Caco-2 (cell line): ENCODE measurements at places on chromosomes 3 and 15. TPM values are rescaled to one million over a fixed set of nuclear protein-coding genes. Genes with fewer than 3 reads are reported as not detected.

Gene SRGAP3
- 1.3 and 1.6 TPM in 2 replicates for total RNA-seq

Gene CSK
- total RNA-seq: 62.7 and 62.8 TPM in 2 replicates

Gene SEMA3F
- 11.3 and 16.5 TPM in 2 replicates for total RNA-seq

Gene SPINT1
- 290 and 305 TPM in 2 replicates for total RNA-seq

GRCh38 chr15:48001393-48002039 is 119.3 kb upstream of the SLC24A5 start:
- no peak overlapping the region for H3K27ac ChIP-seq
- no peaks in the 10 kb centered on the region for H3K36me3 ChIP-seq
- DNase-seq: no peak
- no peak overlapping the region for H3K4me3 ChIP-seq

DNA sequence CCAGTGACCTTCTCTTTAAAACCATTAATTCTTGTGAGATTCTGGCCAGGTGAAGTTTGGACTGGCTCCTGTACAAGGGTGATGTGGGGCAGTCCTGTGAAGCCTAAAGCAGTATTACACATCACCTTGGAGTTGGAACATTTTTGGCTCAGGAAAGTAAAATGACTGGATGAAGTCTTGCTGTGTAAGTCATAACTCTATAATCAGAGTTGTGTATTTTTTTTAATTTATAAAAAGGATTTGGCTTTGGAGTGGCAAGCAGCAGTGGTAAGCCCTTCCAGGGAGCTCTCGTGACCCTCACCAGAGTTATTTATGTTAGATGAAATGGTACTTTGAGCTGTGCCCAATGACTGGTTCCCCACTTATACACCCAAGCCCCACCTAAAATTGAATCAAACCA is 331.2 kb upstream of the DCBLD2 start:
- no peaks in the 10 kb centered on the region for H3K4me1 ChIP-seq
- no peak overlapping the region for H3K27ac ChIP-seq
- H3K4me3 ChIP-seq: no peak overlapping the region
- no peaks in the 10 kb centered on the region for H3K27me3 ChIP-seq
- no peaks in the 10 kb centered on the region for H3K36me3 ChIP-seq
- DNase-seq: no peak

- H3K27me3 ChIP-seq: no peaks in the 10 kb centered on the region
- peaks cover 2% of the 10 kb centered on the region for H3K36me3 ChIP-seq
- no peak for DNase-seq
- no peaks in the 10 kb centered on the region for H3K4me1 ChIP-seq
- no peak overlapping the region for H3K27ac ChIP-seq
- H3K4me3 ChIP-seq: no peak overlapping the region
Observed at GRCh38 chr3:128064962-128065361, 12.7 kb downstream of the SEC61A1 start.

- H3K27me3 ChIP-seq: no peaks in the 10 kb centered on the region
- no peak overlapping the region for H3K27ac ChIP-seq
- H3K4me3 ChIP-seq: no peak overlapping the region
- H3K36me3 ChIP-seq: no peaks in the 10 kb centered on the region
- no peaks in the 10 kb centered on the region for H3K4me1 ChIP-seq
- DNase-seq: peak; percentile 13
Observed at GRCh38 chr3:49244581-49245205, 32.3 kb downstream of the C3orf62 start.

DNA sequence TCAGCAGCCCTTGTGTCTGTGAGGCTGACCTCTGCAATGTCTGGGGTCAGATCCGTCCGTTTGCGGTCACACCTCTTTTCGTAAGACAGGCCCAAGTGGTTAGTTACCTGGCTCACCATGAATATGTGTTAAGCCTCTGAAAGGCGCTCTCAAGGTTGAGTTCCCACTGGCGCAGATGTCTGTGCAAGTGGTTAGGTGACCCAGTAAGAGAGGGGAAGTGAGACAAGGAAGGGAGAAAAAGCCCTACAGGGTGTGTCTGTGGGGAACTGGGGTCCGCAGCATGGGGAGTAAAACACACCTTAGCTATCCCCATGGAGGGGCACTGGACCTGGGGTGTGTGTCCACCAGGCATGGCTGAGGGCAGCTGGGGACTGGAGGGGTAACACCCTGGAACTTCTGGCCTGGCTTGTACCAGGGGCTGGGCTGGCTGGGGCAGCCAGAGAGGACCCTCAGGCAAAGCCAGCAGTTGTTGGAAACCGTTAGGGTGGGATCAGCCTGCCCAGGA is 391.6 kb upstream of the PROK2 start:
- H3K27ac ChIP-seq: peak overlapping the region; percentile 38
- no peaks in the 10 kb centered on the region for H3K4me1 ChIP-seq
- no peak overlapping the region for H3K4me3 ChIP-seq
- DNase-seq: no peak
- H3K36me3 ChIP-seq: no peaks in the 10 kb centered on the region
- H3K27me3 ChIP-seq: no peaks in the 10 kb centered on the region
